ENCODE measurements at places on chromosomes 2 and 18.
A peak's percentile ranks its signal among the peaks of the same experiment; 100 is the strongest.

DNA sequence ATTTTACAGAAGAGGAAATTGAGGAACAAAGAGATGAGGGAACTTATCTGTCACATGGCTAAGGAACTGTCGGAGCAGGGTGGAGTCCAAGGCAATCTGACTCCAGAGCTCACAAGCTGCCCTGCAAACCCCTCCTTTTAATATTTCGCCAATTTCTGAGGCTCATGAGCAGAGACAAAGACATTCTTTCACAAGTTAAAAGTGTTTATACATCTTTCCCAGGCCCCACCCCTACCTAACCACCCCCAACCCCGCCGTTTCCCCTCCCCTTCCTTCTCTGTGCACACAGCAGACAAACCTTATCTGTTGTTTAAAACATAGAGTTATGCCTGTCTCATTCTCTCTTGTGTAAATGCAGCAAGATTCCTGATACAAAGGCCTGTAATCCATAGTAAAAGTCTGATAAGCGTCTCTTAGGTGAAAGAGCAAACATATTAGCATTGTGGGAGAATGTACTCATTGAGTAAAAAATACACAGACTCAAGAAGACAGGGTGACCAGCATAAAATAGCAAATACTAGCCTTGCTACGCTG is 44.3 kb downstream of the EPHA4 start:
- DNase-seq, result no peak

DNA sequence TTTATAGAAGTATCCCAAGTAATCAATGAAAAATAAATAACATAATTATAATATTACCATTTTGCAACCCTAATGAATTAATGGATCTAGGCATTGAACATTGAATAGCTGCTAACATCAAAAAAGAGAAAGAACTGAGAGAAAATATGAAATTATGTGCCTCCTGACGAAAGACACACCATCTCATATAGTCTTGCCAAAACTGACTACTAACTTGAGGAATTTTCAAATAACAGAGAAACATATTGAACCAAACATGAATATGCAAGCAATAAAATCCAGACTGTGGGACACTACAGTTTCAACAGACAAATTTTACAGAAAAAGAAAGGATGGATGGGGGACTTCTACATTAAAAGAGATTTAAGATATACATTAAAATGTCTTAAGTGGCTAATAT is 165.7 kb downstream of the WDPCP start:
- DNase-seq, result no peak

DNA sequence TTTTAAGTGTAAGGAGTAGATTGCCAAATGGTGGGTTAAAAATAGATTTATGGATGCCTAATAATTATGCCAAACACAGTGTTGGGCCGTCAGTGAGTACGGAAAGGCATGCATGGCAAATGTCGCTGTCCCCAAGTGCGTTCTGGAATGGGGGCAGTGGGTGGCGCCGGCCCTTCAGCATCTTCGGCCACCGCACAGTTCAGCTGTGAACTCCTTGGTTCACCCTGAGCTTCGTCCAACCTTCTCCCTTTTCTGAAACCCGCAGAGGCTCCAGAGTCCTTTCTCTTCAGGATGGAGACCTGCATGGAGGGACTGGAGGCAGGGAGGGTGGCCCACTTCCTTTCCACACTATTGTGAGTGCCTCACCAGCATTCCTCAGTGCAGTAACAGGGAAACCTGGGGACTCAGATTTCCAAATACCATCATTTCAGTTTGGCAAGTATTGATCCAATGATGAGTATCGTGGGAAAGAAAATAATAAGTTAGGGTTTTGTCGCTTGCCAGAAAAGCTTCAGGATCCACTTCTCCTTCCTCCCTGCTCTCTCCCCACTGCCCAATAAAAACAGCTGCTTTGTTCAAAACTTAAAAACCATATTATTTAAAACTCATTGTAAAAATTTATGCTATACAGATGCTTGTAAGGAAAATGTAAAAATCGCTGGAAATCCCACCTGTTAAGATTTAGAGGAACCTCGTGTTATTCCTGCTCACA is 74.6 kb upstream of the TXNDC2 start:
- no peak for DNase-seq

DNA sequence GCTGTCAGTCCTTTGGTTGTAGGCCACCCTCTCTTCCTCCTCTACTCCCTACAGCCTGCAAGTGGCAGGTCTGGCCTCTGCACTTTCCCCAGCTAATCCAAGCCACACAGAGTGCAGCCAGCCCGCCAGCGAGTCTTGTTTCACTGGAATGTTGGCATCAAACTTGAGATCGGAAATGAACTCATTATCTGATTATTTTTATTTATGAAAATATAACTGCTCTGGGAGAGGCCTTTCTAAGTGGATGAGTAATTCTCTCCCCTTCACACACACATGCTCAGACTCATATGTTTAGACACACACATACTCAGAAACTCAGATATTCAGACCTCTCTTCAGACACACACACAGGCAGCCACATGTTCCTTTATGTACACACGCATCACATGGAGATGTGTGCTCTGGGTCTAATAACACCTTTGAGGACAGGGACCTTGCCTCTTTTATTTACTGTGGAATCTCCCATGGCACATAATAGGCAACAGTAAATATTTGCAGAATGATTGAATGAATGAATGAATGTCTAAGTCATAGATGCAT is 151.3 kb downstream of the ZFP36L2 start:
- no peak for DNase-seq

GRCh38 chr2:139885921-139886498 is 1105.8 kb upstream of the NXPH2 start:
- no peak for DNase-seq

DNA sequence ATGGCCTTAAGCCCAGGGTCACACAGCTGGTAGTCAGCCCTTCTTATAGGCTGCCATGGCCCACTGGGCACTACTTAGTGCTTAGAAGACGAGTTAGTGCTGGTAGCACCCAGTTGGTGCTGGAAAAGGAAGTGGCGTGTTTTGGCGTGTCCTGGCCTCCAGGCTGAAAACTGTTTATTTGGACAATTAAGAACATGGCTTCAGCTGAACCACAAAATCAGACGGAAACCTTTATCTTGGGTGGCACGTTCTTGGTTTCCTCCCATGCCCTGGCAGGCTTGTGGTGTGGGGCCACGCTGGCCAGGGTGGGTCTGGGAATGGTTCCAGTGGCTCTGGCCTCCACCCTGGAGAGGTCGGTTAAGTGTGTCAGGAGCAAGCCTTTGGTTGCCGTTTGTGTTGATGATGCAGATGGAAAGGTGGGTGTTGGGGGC is 141.5 kb upstream of the HAAO start:
- no peak for DNase-seq

DNA sequence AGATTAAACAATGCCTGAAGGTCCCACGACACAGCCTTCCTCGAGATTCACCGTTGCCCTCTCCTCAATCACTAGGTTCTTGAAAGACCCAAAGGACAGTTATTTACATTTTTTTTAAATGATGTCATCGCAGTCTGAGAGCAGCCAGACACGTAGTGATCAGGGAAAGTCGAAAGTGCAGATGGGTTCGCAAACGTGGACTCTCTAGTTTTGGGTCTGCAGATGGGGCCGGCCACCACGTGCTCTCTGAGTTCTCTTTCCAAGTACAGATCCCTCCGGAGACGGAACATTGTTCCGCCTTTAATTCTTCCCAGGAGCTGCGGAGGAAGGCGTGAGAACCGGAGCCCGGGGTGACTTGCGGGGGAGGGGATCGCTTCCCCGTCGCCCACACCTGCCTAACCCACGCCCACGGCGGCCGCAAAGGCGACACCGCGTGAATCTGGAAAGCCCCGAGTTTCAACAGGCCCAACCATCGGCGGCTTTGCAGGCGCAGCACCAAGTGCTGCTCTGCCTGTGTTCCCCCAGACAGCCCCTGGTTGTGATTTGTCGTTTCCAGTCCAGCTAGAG is 54.3 kb downstream of the PKDCC start:
- DNase-seq, result peak; percentile 82

GRCh38 chr18:12637393-12637792 is 20.5 kb downstream of the SPIRE1 start:
- no peak for DNase-seq

DNA sequence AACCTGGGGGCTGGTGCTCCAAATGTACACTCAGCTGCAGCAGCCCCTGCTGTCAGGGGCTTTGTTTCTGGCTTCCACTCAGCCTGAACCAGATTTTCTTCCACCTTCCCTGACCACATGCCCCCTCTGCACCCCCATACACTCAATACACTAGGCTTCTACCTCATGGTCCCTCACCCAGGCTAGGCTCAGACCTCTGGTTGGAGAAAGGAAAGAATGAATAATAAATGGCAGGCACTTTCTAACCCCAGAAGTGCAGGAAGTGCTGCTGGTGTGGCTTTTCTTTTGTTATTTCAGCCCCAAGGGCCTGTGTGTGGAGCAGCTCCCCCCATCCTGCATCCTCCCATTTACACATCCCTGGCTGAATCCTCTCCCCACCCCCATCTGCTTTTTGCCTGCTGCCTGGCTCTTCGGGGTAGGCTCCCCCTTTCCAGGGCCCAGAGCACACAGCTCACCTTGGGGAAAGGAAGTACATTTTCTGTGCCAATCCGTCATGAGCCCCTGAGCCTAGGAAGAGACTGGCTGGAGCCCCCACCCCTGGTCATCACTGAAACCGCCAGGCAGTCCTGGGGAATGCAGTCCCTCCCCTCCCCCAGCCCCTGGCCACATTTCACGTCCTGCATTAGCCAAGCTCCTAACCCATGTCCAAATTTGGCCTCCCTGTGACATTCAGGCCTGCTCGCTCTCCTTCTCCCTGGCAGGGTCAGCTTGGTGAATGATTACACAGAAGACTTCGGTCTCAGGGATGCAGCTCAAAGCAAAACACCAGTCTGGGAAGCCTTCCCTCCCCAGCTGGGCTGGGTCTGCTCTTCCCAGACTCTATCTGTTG is 2.6 kb downstream of the DYSF start:
- no peak for DNase-seq

- DNase-seq, result no peak
Measured at GRCh38 chr2:81266106-81266505, 961.6 kb upstream of the LRRTM1 start.

- DNase-seq, result no peak
Measured at GRCh38 chr2:154849482-154849881, 151.0 kb downstream of the KCNJ3 start.

- no peak for DNase-seq
Measured at GRCh38 chr2:161134547-161135518, 25.4 kb upstream of the TANK start.

DNA sequence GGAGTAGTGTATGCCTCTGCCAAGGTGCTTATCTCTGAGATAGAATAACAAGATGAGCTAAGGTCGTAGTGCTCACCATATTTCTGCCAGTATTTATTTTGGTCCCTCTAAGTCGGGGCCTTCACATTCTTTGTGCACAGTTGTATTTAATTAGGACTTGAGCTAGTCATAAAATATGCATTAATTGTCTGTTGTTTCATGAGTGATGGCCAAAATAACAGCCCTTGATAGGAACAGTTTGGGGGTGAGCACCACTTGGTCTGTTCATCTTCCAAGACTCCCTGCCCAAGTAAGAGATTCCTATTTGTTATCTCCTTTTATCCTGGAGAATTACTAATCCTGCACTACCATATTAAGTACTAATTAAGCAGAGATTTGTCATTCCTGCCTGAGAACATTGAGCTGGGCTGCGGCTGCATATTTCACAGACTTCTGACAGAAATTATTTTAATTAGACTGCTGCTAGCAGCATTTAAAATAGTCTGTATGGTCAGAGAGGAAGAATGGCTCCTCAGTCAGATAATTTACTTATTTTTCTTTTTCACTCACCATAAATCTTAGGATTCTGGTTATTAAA is 435.1 kb downstream of the MTX2 start:
- DNase-seq, result no peak

GRCh38 chr2:86789687-86790133 is 1.0 kb downstream of the CD8A start:
- no peak for DNase-seq
